ENCODE measurements at places on chromosomes 11 and 22.

DNA sequence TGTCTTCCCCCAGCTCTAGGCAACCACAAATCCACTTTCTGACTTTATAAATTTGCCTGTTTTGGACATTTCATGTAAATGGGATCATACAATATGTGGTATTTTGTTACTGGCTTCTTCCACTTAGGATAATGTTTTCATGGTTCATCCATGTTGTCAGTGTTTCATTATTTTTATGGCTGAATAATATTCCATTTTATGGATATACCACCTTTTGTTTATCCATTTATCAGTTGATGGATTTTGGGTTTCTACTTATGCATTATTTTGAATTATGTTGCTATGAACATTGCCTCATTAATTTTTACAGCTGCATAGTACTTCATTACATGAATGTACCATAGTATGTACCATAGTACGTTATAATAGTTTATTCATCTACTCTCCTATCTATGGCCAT, 5.1 kb downstream of the CABIN1 start:
- DNase-seq, result no peak

- DNase-seq, result no peak
Observed at GRCh38 chr11:1478011-1478410, 8.6 kb downstream of the MOB2 start.

GRCh38 chr11:34648036-34648435, 27.1 kb downstream of the EHF start:
- DNase-seq, result no peak

DNA sequence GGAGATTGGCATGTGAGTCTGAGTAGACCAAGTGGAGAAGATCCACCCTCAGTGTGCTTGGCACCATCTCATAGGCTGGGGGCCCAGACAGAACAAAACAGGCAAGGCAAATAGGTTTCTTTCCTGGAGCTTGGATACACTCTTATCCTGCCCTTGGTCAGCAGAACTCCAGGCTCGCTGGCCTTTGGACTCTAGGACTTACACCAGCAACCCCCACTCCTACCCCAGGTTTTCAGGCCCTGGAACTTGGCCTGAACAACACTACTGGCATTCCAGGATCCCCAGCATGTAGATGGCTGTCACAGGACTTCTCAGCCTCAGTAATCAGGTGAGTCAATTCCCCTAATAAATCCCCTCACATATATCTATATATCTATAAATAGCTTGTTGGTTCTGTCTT, 637.7 kb downstream of the OPCML start:
- DNase-seq, result no peak

DNA sequence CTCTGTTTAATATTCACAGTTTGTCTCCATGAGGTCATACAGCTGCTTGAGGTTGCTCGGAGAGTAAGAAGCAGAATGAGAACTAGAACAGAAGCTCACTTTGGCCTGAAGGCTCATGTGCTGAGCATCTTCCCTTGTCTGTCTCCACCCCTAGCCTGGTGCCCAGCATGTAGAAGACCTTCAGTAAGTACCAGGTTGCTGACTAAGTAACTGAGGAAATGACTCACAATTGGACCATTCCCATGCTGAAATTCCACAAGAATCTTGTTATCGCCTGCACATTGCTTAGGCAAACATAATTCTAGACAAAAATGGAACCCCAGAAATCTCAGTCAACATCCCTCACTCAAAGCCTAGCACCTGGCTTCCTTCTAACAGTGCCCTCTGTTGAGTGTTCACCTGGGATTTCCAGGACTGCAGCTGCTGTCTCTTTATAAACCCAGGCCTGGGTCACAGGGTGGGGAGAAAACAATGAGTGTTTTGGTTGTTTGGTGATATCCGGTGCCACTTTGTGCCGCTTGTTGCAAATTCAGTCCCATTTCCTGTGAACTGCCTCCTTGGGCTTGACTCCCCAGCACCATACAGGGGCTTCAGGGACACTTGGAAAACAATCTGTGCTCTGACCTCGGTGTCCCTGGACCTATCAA, 406.8 kb downstream of the ETS1 start:
- DNase-seq, result no peak

GRCh38 chr11:65357856-65358356, 3.4 kb downstream of the TIGD3 start:
- no peak for DNase-seq

- peak; percentile 82 for DNase-seq
Observed at GRCh38 chr11:66883016-66883965, 26.4 kb downstream of the LRFN4 start.

- no peak for DNase-seq
Observed at GRCh38 chr11:102640946-102641345, 15.8 kb upstream of the MMP20 start.

DNA sequence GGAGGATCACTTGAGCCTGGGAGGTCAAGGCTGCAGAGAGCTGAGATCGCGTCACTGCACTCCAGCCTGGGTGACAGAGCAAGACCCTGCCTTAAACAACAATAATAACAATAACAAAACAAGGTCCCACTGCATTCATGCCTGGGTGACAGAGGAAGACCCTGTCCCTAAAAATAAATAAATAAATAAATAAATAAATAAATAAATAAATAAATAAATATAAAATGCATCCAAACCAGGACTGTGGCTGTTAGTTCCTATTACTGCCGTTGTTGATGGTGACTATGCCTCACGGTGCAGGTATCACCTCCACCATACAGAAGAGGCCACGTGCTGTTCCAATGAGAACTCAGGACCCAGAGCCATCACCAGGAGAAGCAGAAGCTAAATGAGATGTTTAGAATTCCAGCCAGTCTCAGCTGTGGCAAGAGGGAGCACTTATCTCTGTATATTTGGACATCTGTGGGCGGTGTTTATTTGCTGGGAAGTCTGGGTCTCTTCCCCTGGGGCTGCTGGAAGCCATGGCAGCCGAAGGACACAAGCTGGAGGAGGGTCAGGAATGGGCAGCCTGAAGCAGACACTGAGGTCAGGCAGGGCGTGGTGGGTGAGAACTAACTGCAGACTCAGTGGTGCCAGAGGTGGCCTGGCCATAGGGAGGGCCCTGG, 21.6 kb downstream of the C11orf86 start:
- DNase-seq, result no peak

GRCh38 chr22:16959345-16959930, 48.6 kb downstream of the GAB4 start:
- no peak for DNase-seq
